ENCODE measurements at places on chromosomes 6 and 20.

- DNase-seq = no peak
Measured at GRCh38 chr20:7829776-7830175, 110.5 kb downstream of the HAO1 start.

DNA sequence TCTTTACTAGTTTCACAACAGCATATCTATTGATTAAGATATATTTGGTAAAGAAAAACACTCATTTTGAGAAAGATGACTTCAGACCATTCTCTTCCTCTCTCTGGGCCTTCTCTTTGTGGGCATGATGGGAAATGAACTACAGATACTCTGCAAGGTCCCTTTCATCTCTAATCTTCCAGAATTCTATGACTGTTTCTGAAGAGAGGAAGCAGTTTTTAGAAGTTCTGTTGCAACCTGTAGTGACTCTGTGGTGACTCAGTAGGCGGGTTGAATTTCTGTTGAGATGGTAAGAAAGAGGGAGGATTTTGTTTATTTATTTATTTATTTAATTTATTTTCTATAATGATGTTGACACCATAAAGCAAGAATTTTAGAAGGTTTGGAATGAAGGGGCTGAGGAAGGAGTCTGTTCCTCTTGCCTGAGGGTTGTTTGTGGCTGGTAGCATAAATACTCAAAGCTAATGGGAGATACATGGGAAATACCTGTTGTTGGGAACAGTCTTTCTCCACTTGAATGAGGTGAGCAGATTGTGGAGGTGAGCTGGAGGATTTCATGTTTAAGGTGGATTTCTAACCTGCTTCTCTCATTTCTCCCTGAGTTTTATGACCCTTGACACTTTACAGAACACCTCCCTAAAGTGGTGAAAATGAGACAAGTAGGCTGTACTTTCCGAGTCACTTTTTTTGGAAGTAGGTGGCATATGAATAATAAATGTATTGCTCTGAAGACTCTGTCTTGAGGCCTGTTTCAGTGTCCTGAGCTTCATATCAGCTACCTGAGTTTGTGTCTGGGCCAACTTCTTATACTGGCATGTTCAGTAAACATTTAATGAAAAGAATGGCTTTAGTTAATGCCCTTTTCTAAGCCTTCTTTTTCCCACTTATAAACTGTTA is 15.0 kb downstream of the ACSS2 start:
- peak; percentile 9 for DNase-seq

DNA sequence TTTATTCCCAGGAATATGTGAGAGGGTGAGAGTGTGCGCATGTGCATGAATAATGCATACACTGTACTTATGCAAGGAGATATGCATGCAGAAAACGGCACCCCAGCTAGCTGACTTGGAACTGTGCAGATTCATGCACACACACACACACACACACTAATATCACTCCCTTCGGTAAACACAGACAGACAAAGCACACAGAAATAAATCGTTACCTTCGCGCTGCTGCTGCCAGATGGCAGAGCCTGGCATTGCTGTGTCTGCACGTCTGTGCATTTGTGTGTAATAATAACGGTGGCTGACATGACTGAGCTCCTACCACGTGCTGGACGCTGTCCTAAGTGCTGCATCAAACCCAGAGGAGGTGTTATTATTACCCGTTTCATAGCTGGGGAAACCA is 36.8 kb downstream of the PREX1 start:
- DNase-seq = no peak

- DNase-seq = no peak
Measured at GRCh38 chr20:37102571-37102970, 6.8 kb upstream of the RBL1 start.

GRCh38 chr20:45459606-45460005 is 9.9 kb upstream of the WFDC2 start:
- DNase-seq = no peak

DNA sequence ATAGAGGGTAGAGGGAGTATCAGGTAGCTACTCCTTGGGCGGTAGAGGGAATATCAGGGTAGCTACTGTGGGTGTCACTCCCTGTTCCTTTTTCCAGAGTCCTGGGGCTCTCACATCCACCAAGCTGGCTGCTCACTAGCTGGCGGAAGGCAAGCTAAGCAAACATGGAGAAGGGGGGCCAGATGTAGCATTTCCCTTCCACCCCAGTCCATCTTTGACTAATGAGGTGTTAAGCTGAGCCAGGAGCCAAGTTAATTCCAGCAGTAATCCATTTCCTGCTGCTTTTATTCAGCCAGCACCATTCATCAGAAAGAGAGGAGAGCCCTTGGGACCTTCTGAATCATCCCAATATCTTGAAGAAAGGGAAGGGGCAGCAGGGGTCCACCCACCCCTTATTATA is 330.0 kb downstream of the ZFAND3 start:
- DNase-seq = no peak

DNA sequence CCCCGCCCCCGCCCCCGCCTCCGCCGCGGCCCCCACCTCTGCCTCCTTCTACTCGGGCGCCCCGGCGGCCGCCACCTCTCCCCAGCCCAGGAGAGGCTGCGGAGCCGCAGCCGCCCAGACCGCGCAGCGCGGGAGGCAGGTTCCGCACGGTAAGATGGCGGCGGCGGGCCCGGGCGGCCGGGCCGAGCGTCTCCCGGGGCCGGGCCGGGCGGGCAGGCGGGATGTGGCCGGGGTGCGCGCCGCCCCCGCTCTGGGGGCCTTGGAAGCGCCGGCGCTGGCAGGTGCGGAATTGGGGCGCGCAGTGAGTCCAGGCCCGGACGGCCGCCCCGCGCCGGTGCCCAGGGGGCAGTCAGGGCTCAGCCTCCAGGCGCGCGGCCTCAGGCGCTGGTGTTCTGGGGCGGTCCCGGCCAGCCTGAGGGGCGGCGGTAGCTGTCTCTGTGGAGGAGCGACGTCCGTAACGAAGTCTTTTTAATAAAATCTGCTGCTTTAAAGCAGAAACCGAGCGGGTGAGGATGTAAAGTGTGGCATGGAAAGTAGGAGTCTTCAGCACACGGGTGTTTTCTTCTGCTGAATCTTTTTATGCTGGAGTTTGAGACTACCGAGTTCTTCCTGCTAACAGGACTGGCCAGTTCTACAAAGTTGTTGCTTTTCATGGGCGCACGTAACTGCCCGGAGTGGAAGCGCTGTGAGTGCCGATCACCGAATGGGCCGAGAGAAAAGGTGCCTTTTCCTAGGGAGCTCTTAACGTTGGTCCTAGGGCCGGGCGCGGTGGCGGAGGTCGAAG is at the start of gene GID8:
Gene GID8 (plus strand): TSS at position 43 of the 784 bp plus-strand sequence. CDS start 3,356 bp downstream, outside the sequence.
- peak; percentile 20 for DNase-seq

DNA sequence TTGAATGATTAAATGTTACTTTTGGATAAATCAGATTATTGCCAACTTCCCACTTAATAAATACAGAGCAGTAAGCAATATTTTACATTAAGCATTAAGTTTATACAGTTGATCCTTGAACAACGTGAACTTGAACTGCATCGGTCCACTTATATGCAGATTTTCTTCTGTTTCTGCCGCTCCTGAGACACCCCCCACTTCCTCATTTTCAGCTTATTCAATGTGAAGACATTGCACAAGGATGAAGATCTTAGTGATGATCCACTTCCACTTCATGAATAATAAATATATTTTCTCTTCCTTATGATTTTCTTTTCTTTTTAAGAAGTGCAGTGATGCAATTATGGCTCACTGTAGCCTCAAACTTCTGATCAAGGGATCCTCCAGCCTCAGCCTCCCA is 167.2 kb downstream of the LINC00237 start:
- no peak for DNase-seq

DNA sequence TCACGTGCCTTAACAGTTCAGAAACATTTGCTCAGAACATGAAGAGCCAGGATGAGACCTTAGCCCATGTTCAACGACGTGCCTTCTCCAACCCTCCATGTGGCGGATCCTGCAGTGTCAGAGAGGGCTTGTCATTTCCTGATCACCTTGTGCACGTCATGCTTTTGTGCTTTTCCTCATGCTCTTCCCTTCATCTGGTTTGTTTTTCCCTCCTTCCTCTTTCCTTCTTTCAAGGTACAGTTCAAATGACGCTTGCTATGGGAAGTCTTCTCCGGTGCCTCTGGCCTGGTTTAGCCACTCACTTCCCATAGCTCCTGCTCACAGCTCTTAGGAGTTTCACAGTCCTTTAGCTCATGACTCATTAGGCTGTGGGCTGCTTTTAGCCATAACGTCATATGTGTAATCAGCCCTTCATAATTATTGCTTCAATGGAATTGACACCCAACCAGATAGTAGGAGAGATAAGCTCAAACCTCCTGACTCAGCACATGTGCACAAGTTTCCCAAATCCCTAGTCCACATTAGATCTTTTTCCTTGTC is 102.7 kb upstream of the CNKSR3 start:
- DNase-seq = peak; percentile 86

DNA sequence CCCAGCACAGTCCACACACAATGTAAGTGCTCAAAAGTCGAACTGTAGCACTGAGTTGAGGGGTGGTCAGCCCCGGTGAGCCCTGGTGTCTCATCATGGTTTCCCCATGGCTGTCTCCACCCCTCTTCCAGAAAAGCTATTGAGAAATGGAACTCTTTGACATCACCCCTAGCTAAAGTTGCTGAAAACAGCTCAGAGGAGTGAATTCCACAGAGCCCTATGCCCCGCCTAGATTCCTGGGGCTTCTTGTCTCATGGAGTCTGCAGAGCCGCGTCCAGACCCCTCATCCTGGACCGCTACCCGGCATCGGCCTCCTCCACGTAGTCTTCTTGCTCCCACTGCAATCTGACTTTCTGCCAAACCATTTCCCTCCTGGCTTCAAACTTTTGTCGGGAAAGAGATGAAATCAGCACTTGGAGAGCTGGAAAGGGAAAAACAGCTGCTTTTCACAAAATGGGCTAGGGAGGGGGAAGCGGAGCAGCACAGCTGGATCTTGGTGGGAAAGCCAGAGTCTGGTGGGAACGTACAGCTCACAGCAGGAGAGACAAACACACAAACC is 132.2 kb downstream of the SNX5 start:
- DNase-seq = no peak

GRCh38 chr6:88000713-88001112 is 46.9 kb upstream of the SPACA1 start:
- no peak for DNase-seq

GRCh38 chr6:107637316-107638315 is 147.7 kb downstream of the SOBP start:
- DNase-seq = no peak

- no peak for DNase-seq
Measured at GRCh38 chr6:125050663-125051318, 88.6 kb downstream of the RNF217 start.

DNA sequence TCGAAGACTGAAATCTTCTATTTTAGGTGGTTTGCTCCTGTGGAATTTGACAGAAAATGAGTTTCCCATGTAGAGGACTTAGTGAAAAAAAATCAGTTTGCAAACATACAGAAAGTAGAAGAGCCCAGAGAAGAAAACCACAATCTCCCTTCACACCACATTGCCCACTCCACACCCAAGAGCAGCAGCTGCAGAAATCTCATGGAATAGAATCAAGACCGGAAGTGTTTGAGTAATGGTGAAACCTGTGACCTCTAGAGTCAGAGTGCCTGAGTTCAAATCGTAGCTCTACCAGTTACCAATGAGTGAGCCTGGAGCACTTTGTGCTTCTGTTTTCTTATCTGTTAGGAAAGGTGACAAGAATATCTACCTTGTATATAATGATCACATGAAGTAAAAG is 4.6 kb downstream of the SIRPG start:
- no peak for DNase-seq

- no peak for DNase-seq
Measured at GRCh38 chr6:128657181-128657580, 136.8 kb upstream of the PTPRK start.

DNA sequence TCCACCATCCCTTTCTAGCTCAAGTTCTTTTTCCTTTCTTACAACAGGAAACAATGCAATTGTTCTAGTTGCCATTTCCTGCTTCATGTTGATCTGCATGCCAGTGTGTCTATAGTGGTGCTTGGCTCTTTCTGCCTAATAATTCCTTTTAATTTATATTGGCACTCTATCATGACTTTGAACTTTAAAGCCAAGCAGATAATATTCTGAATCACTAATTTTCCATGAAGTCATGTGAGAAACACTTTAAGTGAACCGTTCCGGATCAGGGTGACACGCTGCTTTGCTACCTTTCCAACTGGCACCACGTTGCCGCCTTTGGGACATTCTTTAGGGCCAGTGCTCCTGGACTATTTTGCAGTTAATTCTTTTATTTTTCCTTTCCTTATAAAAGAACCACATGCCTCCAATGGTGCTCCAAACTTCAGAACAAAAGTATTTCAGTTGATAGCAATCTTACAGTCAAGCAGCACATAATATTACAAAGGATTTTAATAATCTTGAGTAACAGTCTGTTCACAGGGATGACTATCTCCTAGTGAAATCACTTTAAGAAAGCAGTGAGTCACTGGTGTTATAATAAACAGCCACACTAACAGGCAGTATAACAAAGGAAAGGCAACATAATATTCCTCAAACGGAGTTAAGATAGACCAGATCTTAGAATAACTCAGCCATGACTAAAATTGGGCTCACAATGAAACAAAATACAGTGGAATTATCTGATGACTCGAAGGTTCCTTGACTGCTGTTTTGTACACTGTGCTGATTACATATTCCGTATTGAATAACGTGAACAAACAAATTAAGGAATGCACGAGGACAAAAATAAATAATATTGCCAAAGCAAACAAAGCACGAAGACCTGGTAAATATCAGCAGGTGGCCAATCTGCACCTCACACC is 19.0 kb upstream of the BLOC1S5 start:
- DNase-seq = peak; percentile 86

DNA sequence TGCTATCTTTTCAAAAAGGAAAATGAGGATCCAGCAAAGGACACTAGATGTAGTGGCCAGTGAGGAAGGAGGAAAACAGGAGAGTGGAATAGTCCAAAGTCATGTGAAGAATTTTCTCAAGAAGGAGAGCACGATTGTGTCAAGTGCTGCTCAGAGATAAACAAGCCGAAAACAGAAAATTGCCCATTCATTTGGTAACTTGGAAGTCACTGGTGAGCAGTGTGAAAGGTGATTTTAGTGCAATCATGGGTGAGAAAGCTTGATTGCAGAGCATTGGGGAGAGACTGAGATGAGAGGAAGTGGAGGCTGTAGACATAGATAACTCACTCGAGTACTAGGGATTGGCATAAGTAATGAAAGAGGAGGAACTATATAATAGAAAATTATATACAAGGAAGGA is 26.0 kb upstream of the PRDM1 start:
- DNase-seq = no peak

DNA sequence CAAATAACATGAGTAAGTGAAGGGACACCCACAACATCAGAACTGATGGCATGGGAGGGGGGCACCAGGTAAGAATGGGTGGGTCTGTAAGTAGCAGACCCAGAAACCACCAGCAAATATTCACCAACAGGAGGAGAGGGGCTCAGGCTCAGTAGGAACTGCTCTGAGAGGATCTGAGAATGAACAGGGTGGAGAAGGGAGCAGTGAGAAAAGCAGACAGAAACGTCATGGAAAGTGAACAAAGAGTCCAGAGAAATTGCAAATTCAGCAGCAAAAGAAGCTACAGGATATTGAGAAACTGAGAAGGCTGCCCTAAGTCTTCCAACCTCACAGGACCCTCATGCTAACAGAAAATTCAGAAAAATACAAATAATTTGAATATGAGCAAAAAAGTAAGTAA is 121.3 kb downstream of the KIF16B start:
- DNase-seq = no peak

- no peak for DNase-seq
Measured at GRCh38 chr6:167329014-167329413, 4.1 kb downstream of the TTLL2 start.

Measured in kidney glomerular epithelial cell (primary cell).